ENCODE measurements at places on chromosomes 3 and 15. TPM values are rescaled to one million over a fixed set of nuclear protein-coding genes. Genes with fewer than 3 reads are reported as not detected.

GRCh38 chr3:15032650-15033049 lies 32.5 kb downstream of the MRPS25 start:
- no peak overlapping the region for H3K4me3 ChIP-seq
- no peaks in the 10 kb centered on the region for H3K27me3 ChIP-seq
- H3K27ac ChIP-seq: no peak overlapping the region
- no peaks in the 10 kb centered on the region for H3K4me1 ChIP-seq

DNA sequence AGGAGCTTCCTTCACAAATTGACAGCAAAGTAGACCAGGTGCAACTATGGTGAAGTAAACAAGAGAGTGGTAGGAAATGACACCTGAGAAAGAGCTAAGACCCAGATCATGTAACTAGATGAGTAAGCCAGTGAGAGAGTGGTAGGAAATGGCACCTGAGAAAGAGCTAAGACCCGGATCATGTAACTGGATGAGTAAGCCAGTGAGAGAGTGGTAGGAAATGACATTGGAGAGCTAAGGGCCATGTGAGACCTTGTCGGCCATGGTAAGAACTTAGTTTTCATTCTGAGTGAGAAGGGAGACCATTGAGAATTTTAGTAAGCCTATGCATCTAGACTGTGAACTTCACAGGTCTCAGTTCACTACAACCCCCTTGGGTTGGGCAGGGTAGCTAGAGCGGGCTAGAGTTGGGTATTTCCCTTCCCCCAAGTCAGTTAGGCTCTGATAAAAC lies 5.4 kb upstream of the SENP7 start:
- H3K36me3 ChIP-seq: no peaks in the 10 kb centered on the region
- no peak overlapping the region for H3K27ac ChIP-seq
- DNase-seq: no peak
- no peaks in the 10 kb centered on the region for H3K4me1 ChIP-seq
- no peaks in the 10 kb centered on the region for H3K27me3 ChIP-seq

GRCh38 chr15:57296473-57297162 lies 79.7 kb upstream of the CGNL1 start:
- H3K4me1 ChIP-seq: no peaks in the 10 kb centered on the region
- no peaks in the 10 kb centered on the region for H3K36me3 ChIP-seq
- H3K27ac ChIP-seq: peak overlapping the region; percentile 45
- DNase-seq: peak; percentile 54
- no peaks in the 10 kb centered on the region for H3K27me3 ChIP-seq

DNA sequence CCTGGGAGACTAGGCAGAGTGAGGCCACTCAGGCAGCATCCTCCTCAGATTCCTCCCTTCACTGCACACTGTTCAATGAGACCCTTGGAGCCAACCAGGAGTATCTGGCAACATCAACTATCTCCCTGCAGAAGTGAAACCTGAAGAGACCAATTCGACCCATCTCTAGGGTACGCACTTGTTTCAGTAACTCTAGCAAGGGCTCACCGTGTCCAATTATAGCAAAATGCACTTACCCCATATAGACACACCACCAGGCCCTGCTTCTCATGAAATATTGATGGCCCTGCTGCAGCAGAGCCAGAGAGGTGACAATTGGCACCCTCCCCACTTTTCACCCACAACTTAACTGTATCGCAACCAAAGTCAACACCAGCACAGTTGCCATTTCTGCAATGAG lies 196.1 kb upstream of the IGF1R start:
- no peaks in the 10 kb centered on the region for H3K36me3 ChIP-seq
- no peaks in the 10 kb centered on the region for H3K27me3 ChIP-seq
- no peak overlapping the region for H3K27ac ChIP-seq
- no peak overlapping the region for H3K4me3 ChIP-seq
- DNase-seq: no peak

Gene MYZAP
- 11.7 TPM for total RNA-seq

Measured in colonic mucosa (tissue), 4 donors.